ENCODE measurements at places on chromosomes 12 and 14.
A peak's percentile ranks its signal among the peaks of the same experiment; 100 is the strongest.

- no peak for DNase-seq
Measured at GRCh38 chr12:57401165-57401564, 29.7 kb downstream of the R3HDM2 start.

GRCh38 chr12:82874945-82875344 is 188.2 kb downstream of the TMTC2 start:
- DNase-seq, result no peak

DNA sequence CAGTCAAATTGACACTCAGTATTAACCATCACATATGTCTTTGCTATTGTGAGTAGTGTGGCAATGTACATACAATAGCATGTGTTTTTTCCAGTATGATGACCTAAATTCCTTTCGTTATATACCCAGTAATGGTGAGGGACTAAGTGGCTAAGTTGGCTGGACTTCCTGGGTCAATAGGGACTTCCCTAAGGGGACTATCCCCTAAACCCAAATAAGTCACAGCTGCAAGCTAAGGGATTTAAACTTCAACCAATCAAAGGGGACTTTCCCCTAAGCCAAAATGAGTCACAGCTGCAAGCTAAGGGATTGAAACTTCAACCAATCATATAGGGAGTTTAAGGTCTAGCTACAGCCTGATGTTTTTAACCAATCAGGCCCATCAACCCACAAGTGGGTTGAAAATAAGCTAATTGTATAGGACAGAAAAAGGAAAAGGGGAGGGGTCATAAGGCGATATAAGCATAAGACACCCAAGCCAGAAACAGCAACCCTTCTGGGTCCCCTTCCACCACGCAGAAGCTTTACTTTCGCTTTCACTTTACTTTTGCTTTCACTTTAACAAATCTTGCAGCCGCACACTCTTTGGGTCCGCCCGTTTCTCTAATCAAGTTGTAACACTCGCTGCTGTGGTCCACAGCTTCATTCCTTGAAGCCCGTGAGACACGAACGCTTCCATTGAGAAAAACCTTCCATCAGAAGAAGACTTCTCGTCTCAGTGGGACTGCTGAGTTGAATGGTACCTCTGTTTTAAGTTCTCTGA is 404.4 kb downstream of the FLRT2 start:
- peak; percentile 40 for DNase-seq

- no peak for DNase-seq
Measured at GRCh38 chr12:3565985-3566384, 75.0 kb downstream of the PRMT8 start.

DNA sequence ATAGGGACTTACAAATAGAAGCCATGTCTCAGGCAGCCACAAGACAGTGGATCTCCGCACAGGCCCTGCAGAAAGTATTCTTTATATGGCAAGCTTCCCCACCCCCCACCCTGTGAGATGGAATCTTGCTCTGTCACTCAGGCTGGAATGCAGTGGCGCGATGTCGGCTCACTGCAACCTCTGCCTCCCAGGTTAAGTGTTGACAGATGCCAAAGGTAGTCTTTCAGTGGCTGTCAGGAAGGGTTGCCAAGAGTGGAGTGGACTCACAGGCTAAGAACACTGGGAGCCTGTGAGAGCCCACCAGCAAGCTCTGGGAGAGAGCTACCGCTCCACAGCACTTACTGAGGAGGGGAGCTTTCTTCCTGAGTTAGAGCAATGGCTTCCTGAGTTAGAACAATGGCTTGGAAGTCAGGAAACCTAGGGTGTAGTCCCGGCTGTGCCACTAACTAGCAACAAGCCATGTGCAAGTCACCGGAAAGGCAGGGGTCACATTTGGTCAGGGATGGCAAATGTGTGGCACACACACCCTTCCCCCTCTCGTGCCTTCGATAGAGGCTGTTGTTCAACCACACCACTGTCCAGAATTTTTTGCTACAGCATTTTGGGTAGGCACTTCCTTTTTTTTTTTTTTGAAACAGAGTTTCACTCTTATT is 2.6 kb downstream of the RNASE1 start:
- no peak for DNase-seq

DNA sequence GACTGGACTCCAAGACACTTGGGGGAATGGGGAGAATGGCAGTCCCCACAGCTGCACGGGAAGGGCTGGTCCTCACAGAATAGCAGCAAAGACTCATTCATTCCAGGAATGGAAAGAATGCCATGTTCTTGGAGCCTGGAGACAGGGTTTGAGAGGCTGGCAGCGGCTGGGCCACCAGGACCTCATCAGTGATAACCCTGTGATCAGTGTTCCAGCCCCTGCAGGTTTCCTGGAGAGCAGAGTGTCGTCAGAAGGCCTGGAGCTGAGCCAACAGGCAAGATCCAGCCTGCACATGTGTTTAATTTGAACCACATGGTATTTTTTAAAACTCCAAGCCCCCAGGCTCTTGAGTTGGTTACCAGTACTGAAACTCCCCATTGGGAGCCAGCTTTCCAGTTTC is 11.3 kb downstream of the BDKRB1 start:
- no peak for DNase-seq

DNA sequence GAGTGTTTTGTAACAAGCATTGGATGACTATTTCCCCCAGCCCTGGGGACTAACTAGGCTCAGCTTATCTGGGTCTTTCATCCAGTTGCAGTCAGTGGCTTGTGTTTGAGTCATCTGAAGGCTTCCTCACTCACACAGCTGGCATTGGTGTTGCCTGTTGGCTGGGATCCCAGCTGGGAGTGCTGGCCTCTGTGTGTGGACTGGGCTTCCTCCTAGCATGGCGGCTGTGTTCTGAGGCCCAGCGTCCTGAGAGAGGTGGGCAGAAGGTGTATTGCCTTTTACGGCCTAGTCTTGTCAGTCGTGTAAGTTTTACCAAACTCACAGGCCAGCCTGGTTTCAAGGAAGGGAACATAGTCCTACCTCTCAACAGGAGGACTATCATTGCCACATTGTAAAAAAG is 28.3 kb upstream of the PPP2R5C start:
- no peak for DNase-seq

GRCh38 chr12:123160801-123161487 is 10.1 kb upstream of the PITPNM2 start:
- DNase-seq, result no peak

DNA sequence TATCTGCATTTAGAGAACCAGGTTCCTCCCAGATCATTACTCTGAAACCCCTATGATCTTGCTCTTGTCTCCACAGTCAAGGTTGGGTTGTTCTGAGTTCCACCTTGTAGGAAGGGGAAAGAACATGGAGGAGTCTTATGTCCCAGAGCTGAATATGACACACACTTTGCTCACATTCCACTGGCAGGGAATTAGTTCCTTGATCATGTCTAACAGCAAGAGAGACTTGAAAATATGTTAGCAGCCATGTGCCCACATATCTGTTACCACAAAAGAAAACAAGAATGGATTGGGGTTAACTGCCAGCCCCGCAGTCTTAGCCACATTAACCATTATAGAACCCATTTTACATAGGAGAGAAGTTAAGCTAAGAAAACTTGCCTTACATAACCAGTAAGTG is 71.1 kb upstream of the MDM1 start:
- DNase-seq, result no peak
